Stimulated activated CD8-positive, alpha-beta memory T cell treated with anti-CD3 and anti-CD28 coated beads, Interleukin-7, amount 100 ng/mL, for 1 hour (primary cell): ENCODE measurements at places on chromosomes 7 and 10.

DNA sequence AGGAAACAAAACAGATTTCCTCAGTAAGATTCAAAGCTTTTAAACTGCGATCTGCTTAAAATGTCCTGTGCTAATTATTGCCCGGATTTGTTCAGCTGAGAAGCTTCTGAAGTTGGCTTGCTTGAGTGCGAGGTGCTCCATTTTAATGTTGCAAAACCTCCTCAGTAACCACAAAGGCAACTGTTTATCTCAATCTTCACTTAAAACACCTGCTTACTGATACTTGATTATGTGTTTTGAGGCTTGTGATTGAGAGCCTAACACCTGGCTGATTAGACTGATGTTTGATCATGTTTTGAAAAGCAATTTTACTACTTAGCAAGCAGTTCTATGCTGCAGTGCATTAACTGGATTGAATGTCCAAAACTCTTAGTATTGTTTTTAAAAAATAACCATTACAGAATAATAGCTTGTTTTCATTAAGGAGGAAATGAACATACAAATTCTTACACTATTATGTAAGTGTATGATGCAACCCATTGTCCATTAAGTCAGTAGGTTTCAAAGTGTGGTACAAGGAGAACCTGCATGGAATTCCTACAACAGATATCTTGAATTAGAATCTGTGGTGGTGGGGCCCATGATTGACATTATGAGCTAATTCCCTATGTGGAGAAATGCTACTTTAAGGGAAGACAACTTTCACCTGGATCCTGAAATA is 96.9 kb upstream of the FAM180A start:
- no peak for DNase-seq

GRCh38 chr7:5690931-5691473 is 90.5 kb downstream of the RNF216 start:
- DNase-seq: no peak

DNA sequence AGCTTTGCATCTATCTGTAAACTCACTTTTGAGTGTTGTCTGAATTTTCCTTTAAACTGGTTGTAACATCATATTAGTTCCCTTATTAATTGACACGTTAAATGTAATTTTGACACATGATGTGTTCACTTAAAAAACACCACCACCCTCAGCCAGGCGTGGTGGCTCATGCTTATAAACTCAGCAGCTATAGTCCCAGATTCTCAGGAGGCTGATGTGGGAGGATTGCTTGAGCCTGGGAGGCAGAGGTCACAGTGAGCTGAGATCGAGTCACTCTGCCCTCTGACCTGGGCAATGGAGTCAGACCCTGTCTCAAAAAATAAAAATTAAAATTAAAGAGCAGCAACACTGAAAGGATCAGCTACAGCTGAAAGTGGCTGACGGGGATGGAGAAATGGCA is 60.0 kb upstream of the CYTH3 start:
- DNase-seq: no peak

DNA sequence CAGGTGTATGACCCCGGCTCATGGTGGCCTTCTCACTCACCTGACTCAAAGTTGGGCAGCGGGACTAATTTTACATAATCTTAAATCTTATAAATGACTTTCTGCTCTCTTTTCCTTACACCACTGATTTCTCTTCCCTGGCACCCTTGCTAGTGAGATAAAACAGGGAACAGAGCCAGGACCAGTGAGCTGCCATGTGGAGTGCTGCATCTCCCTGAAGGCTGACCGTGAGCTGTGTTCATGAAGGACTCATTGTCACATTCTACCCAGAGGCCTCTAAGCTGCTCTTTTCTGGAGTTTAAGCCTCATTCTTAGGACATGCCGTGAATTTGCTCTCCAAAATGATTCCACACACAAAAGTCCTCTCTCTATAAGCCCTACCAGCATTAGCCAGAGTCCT is 762.3 kb downstream of the AUTS2 start:
- no peak for DNase-seq

GRCh38 chr7:129502708-129503685 is 666 bp downstream of the SMKR1 start:
- no peak for DNase-seq

GRCh38 chr10:29238523-29239135 is 50.2 kb upstream of the LYZL1 start:
- DNase-seq: no peak

GRCh38 chr10:86673216-86673826 is 5.0 kb downstream of the LDB3 start:
- DNase-seq: no peak

DNA sequence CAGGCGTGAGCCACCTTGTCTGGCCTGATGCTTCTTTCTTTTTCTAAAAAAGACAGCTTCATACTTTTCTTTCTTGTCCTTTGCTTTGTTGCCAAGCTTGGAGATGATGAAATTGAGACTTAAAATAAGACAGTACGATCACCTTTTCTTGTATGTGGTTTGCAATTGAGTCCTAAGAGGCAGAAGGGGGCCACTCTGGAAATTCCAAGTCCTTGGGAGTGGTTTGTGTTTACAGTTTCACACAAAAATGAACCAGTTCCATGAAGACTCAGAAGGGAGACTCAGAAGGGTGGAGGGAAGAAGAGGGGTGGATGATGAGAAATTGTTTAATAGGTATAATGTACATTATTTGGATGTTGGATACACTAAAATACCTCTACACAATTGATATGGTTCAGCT is 70.7 kb upstream of the TNS3 start:
- no peak for DNase-seq

DNA sequence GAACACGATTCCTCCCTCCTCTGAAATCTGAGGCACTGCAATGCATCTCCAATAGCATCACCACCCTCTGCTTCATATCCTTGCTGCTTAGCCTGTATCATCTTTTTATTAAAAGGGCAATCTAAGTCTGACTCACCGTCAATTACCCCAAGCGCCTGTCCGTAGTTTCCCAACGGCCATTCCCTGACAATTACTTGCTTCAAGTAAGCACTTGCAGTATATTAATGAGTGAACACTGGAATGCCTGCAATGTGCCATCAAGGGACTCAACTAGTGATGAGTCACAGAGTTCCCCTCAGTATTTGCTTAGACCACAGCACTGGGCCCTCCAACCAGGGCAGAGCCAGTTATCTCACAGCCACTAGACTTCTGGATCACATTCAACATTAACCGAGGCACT is 19.5 kb upstream of the PPP1R3C start:
- DNase-seq: no peak

DNA sequence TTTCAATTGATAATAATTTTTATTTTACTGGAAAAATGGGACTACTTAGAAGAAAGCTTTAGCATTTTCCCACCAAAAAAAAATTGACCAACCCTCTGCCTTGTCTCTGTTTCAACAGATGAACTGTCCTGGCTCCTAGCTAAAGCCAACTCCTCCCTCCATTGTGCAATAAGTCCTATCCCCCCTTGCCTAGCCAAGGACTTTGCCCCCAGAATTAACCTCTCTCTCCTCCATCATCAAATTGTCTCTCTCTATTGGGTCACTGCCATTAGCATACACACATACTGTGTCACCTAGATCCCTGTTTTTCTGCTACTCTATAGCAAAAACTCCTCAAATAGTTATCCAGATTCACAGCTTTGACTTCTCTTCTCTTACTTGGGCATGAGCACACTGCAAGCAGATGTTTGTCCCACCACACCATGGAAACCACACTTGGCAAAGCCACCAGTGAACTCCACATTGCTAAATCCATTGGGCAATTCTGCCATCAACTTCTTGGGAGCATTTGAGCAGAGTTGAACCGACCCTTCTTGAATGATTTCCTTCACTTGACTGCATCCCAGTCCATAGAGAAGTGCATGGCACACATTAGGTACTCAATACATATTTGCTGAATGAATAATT is 91.4 kb upstream of the NEBL start:
- DNase-seq: no peak

GRCh38 chr7:101173752-101174244 is 6.3 kb downstream of the NAT16 start:
- peak; percentile 43 for DNase-seq

DNA sequence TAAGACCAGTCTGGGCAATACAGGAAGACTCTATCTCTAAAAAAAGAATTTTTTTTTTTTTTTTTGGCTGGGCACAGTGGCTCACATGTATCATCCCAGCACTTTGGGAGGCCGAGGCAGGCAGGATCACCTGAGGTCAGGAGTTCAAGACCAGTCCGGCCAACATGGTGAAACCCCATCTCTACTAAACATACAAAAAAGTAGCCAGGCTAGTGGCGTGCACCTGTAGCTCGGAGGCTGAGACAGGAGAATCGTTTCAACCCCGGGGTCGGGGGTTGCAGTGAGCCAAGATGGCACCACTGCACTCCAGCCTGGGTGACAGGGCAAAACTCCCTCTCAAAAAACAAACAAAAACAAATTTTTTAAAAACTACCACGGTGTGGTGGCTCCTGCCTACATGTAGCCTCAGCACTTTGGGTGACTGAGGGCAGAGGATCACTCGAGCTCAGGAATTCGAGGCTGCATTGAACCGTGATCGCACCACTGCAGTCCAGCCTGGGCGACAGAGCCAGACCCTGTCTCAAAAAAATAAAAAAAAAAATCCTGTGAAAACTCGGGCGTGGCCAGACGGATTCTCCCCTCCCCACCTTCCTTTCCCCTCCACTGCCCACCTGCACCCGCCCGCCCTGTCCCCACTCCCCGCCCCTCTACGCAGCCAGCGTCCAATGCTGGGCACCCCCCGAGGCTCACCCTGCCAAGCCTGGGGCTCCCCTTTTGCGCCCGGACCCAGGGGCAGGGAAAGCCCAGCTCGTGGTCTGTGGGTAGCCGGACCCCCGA is 745 bp upstream of the ORAI2 start:
- no peak for DNase-seq

DNA sequence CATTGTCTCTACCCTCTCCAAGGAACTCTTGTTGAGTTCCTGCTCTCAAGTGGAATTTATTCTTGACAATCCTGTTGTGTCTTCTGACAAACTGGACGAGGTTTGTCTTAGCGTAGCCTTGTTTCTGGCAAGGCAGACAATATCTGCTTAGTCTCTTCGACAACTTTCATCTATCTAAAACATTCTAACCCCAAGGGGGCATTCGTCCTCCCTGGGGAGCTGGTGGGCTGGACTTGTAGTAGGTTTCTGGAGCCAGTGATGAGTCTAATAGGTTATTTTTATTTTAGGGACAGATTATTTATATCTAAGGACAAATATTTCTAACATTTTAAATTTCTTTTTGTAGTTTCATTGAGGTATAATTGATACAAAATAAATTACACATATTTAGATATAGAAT is 7.3 kb upstream of the C10orf120 start:
- DNase-seq: no peak

GRCh38 chr7:80288175-80289122 is 153.8 kb downstream of the GNAI1 start:
- DNase-seq: no peak

GRCh38 chr10:49831352-49832035 is 69.4 kb upstream of the OGDHL start:
- DNase-seq: no peak

DNA sequence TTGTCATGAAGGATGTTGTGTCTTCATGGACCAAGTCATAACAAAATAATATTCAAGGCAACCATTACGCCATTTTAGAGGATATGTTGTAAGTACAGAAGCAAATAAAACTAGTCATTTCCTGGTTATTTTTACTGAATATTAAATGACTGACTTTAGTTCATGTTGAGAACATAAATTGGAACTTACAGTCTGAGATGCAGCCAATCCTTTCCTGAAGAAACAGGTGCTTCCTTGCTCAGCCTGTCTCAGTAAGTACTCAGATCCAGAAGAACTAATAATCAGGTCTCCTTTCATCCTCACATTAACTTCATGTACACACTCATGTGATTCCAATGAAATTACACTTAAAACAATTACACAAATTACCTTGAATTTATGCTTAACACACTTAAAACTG is 12.3 kb downstream of the SEMA3A start:
- DNase-seq: no peak

- DNase-seq: no peak
These were observed 82.5 kb upstream of the SEM1 start for GRCh38 chr7:96792115-96792514.

GRCh38 chr10:96656839-96657238 is 63.5 kb downstream of the PIK3AP1 start:
- DNase-seq: no peak

- DNase-seq: no peak
These were observed 34.5 kb downstream of the DOCK1 start for GRCh38 chr10:126939706-126940105.

DNA sequence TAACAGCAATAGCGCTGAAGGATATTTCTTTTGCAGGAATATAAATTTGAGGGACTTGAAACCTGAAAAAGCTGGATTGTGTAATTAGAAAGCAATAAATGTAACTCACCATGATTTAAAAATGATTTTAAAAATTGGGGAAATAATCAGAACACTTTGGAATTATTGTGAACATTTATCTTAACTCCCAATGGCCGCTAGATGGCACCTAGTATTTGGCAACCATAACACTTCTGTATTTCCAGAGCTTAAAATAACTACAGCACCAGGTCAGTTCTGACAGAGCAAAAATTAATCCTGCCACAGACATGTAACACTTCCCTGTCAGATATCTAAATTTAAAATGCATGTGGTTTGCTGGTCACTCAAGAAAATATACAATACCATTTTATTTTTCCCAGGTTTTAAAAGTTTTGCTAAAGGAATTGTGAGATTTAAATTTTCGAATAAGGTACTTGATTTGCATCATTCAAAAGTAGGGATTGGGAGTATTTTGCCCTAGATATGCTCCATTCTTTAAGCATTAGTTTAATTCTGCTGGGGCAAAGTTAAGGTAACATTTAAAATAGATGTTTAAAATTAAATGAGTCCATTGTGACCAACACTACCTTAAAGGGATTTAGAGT is 144.5 kb downstream of the PPP1R3A start:
- DNase-seq: no peak

- no peak for DNase-seq
These were observed 7.5 kb downstream of the AS3MT start for GRCh38 chr10:102876747-102877153.

DNA sequence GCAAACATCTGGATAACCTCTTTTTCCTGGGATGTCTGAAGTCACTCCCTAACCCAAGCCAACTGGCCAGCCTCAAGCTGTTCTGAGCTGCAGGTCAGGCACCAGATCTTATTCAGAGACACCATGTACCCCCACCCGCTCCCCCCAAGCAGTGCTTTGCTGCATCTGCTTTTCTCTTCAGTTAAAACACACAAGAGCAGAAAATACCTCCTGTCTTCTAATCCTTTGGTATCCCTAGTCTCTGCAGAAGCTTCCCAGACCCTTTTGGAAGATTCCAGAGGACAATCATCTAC is 3.0 kb downstream of the ZNF488 start:
- no peak for DNase-seq

GRCh38 chr10:104774234-104774633 is 133.1 kb downstream of the SORCS3 start:
- no peak for DNase-seq
